ENCODE measurements at places on chromosomes 4 and X.

DNA sequence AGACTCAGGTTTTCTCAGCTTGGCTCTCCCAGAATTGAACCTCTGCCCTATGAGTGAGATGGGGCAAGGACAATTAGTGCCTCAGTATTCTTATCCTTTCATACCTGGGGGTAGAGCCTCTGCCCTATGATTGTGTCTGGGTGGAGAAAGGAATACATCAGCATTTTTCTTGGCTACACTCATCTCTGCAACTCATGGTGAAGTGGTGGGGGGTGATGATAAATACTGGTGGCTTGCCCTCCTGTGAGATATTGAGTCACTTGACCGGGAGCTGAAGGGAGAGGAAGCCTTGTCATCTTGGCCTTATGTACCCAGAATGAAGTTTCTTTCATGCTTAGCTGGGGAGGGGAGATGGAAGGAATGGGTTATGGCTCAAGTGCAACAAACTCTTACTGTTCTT is 71.3 kb upstream of the ENOX2 start:
- DNase-seq: no peak

- DNase-seq: no peak
Observed at GRCh38 chrX:55132416-55132815, 43.6 kb downstream of the PAGE2 start.

GRCh38 chrX:24242649-24243175 is 71.2 kb downstream of the SUPT20HL2 start:
- DNase-seq: no peak

DNA sequence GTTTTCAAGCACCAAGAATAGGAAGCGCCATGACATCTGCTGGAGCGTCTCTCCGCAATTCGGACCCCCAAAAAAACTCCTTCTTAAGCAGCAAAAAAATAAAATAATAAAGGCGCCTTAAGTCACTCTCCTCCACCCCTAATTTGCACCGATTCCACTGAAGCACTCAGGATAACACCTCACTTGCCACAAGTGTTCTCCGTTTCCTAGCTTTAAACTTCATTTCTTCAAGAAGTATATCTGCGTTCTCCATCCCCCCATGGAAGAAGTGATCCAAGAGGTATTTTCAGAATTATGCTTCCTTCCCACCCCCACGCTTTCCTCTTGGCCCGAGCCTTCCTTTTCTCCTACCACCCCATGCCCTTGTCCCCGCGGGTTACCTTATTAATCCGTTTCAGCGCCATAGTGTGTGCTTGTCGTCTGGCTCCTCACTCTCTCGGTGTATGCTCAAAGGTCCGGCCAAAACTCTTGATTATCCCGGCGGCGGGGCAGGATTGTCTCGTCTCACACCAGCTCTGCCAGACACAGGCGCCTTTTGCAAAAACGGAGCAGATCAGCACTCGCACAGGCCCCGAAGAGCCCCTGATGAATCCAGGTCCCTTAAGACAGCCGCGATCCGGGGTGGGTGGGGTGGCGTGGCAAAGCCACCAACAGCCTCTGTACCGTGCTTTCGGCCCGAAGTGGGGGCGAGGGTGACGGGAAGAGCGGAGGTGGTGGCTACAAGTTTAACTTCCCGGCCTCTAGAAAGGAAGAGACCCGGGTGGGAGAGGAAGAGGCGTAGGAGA is 1.1 kb downstream of the UBE2D3 start:
- DNase-seq: no peak

DNA sequence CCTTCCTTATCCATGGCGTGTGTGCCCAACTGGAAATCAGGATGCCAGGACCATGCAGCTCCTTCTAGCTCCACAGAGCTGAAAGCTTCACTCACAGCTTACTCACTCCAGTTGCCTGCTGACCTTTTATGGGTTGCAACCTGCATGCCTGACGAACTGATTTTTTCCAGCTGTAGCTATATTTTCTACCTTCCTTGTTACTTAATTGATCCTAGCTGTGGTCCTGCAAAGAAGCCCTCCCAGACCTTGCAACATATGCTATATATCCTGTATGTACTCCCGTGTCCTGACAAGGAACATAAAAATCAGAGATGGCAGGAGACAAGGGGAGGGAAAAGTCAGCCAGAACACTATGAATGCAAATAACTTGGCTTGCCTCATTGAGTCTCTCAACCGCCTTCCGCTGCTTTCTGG is 135.3 kb upstream of the LDB2 start:
- DNase-seq: no peak

GRCh38 chr4:177441803-177442622 is at the start of gene AGA:
Gene AGA (minus strand): TSS chr4:177442437. CDS start chr4:177442375, 62 bp downstream.
- DNase-seq: peak; percentile 94

DNA sequence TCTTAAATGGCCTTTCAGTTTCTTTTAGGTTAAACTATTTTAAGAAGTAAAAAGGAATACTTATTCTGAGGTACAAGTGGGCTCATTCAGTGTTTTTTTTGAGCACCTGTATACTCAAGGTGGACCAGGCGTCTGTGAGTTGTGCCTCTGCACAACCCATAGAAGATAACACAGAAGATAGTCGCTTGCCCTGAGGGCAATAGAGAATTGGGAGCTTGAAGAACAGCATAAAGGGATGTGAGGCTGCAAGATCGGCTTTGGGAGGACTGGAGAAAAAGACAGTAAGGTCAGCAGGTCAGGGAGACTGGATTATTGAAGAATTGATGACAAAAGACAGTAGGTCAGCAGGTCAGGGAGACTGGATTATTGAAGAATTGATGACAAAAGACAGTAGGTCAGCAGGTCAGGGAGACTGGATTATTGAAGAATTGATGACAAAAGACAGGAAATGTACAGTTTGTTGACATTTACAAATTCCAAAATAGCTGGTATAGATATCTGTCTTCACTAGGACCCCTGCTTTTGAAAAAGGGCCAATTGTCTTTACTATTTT is 3.1 kb downstream of the CPE start:
- no peak for DNase-seq

DNA sequence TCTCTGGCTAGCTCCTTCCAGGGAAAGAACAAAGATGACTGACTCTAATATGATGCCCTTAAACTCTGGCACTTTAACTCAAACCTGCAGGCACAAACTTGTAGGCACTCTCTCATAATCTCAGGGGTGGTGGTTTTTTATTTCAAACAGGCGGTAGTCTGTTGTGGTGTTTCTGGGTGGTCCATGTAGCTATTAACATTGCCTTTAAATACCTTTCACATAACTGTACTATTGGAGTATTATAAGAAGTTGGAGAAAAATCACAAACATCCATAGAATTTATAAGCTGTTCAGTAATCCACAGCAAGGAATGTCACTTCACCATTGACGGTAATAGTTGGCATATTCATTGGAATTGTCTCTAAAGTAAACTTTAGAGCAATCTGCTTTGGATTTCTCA is 204.2 kb upstream of the PDE5A start:
- no peak for DNase-seq

DNA sequence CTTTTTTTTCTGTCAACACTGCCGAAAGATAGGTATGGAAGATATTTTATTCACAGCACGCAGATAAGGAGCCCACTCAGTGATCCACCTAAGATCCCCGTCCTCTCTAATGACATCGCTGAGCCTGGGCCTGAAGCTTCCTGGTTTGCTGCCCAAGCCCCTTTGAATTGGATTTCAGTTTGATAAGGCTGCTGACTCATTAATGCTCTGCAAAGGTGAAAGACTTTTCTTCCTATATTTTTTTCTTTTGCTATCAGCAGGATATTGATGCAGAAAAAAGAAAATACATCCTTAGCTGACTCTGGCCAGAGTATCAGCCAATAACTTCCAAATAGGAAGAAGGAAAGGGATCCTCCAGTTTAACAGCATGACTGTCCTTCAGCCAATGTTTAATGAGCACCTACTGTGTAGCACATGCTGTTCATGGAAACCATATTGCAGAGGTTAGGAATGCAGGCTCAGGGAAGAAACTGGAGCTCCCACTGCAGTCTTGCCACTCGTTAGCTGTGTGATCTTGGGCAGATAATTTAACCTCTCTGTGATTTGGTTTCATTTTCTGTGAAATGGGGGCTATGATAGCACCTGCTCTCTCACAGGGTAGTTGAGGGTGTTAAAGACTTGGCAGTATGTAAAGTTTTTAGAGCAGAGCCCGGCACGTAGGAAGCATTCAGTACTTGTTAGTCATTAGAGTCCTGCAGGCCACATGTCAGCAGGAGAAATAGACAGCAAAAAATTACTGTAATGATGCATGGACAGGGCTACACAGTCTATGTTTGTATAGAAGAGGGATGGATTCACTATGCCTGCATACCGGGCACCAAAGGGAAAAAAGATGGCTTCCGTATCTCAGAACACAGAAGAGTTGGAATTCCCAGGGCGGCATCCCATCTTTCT is 39.3 kb downstream of the EVC start:
- DNase-seq: no peak

GRCh38 chr4:178142724-178143123 is 700.5 kb upstream of the AGA start:
- DNase-seq: no peak

GRCh38 chr4:71698141-71698540 is 85.7 kb downstream of the GC start:
- no peak for DNase-seq

DNA sequence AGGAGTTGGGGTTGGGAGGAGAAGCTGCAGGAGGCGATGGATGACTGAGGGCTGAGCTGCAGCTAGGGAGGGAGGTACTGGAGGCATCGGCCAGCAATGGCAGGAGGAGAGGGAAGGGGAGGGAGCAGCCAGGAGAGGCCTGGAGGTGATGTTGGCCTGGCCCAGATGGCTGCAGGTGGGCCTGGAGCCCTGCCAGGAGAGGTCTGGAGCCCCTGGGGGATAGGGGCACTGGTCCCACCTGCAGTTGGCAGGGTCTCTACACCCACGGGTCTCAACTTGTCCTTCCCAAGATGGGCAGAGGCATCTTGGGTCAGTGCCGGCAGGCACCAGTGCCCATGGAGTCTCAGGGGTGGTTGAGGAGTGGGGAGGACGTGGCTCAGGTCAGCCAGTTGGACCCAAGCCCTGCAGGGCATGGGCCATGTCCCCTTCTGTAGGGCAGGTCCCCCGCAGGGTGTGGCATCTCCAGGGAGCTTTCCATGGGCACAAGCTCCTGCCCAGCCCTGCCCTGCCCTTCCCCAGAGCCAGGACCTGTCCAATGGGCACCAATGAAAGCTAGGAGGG is 2.7 kb upstream of the MXD4 start:
- no peak for DNase-seq

DNA sequence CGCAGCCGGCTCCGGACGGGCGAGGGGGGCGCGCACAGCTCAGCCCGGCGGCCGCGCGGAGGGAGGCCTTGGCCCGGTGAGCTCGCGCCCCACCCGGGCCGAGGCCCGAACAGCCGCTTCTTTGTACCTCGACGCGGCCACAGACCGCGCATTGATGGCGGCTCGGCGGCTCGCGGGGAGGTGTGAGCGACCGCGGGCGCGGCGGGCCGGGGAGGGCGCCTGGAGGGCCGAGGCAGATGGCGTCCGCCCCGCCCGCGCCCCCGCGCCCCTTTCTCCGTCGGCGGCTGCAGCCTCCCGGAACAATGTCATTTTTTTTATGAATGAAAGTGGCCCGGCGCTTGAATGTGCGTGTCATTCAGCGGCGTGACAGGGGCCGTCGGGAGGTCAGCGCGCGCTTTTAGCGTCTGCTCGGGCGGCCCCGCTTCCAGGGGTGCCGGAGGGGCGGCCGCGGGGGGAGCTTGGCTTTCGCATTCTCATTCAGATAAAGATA is 1.8 kb downstream of the FGFR3 start:
- DNase-seq: no peak

DNA sequence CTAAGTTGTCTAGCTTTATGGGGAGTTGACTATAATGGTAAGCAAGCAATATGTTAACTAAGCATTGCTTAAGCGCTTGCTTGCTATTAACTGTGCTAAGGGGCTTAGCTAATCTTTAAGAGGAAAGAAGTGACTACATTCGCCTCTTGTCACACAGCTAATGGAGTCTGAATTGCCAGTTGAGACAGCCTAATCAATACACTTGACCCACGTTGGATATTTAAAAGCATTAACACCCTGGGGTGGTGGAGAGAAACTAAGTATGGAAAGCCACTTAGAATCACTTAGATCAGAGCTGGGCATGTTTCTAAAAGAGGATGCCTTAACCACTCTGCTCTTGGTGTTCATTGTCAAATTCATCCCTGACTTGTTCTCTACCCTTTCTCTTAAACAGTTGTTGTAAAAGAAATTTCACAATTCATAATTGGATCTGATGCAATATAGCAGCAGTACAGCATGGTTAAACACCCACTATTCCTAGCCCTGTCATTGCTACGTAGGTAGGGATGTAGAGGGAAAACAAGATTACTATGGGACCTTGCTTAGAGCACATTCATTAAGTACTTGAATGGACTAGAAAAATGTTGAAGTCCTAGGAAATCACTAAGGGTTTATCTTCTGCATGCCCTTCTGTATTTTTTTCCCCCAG is 3.5 kb downstream of the ZAR1 start:
- DNase-seq: no peak

- no peak for DNase-seq
Observed at GRCh38 chrX:139759637-139760036, 51.7 kb upstream of the MCF2 start.

- no peak for DNase-seq
Observed at GRCh38 chrX:23811108-23811651, 28.2 kb downstream of the SAT1 start.

GRCh38 chr4:109547394-109547793 is 12.7 kb upstream of the MCUB start:
- no peak for DNase-seq

- no peak for DNase-seq
Observed at GRCh38 chr4:155759372-155760252, 791 bp downstream of the GUCY1B1 start.

GRCh38 chr4:120703908-120704307 is 218.6 kb downstream of the PRDM5 start:
- no peak for DNase-seq

DNA sequence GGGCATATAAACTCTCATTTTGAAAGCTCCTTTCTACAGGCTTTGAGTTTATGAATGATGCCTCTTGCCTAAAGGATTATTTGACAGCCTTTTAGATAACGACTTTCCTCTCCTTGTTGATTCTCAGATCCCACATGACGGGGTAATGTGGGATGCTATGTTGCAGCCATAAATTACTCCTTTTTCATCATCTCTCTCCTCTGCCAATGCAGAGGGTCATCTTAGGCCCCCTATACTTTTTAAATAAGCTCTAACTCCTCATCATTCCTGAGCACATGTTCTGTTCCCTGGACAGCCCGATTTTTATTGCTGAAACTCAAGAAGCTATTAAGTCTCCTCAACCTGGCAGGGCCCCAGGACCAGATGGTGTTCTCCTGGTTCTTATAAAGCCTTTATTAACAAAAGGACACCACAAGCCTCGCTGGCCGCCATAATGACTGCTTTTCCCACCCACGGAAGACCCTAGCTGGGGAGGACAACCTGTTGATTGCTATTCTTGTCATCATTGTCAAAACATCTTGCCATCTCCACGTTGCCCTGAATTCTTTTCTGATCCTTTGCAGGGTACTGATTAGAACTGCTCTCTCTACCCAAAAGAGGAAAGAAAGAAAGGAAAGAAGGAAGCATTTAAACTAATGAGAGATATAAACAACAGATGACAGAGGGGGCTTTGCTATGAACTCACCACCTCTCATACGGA is 150.7 kb downstream of the DHX15 start:
- DNase-seq: no peak

- DNase-seq: no peak
Observed at GRCh38 chrX:71475785-71476540, 56.9 kb upstream of the OGT start.

Data from stimulated activated CD4-positive, alpha-beta T cell treated with anti-CD3 and anti-CD28 coated beads, Interleukin-2, amount 100 ng/mL, for 48 hours (primary cell).